Osteoblast (primary cell): ENCODE measurements at places on chromosomes 4 and X. TPM values are rescaled to one million over a fixed set of nuclear protein-coding genes. Genes with fewer than 3 reads are reported as not detected.

DNA sequence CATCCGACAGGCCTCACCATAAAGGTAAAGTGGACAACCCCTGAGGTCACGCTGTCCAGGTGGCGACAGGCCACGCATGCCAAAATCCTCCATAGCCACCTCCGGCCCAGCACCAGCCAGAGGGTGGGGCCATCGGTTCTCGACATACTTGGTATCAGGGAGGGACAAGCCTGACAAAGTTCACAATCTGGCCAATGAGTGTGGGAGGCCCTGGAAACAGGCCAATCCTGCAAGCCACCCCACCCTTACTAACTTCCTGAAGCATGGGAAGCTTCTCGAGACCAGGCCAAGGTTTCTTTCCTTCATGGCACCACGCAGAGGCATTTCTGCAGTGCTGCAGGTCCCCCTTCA is 73.8 kb downstream of the MTMR1 start:
- no peak for DNase-seq

GRCh38 chrX:154486052-154486395 is 391 bp downstream of the UBL4A start:
- DNase-seq: peak; percentile 90

DNA sequence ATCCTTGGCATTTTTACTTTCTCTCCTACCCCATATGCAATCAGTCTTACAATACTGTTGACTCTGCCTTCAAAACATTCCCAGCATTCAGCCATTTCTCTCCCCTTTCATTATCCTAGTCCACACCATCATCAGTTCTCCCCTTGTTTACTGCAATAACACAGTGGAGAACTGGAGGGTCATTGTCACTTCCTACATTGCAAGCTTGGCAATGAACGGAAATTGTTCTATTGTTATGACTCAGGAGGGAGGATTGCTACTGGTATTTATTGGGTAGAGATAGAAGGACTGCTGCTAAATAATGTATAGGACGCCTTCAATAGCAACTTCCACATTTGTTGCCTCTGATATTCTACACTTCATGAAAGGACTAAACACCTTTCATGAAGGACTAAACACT is 231.8 kb downstream of the BANK1 start:
- no peak for DNase-seq

- DNase-seq: no peak
Observed at GRCh38 chr4:15659768-15660570, 4.8 kb upstream of the FBXL5 start.

GRCh38 chr4:127012549-127012948 is 620.2 kb upstream of the INTU start:
- DNase-seq: no peak

- DNase-seq: no peak
Observed at GRCh38 chr4:81954271-81954670, 419.5 kb downstream of the HNRNPD start.

GRCh38 chrX:18415386-18415785 is 10.0 kb upstream of the CDKL5 start:
- no peak for DNase-seq

GRCh38 chr4:78566834-78567499 is 15.4 kb downstream of the ANXA3 start:
- DNase-seq: no peak

DNA sequence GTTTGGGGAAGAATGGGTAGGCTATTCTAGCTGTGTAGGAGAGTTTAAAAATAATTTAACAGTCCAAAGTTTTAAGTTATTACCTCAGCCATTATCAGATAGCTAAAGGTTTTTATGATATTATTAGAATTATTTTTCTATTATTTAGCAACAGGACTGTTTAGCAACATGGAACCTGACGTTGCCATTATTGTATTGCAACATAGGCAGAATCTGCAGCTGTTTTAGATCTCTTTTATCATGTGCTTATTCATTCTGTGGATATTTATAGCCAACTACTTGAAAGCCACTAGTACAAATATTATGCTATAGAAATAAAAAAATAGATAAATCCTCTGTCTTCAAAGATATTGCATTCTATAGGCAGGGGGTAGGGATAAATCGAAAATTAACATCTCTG is 382.0 kb upstream of the TRAM1L1 start:
- no peak for DNase-seq

NR0B1 gene
- 0.59 TPM in 1 of 2 replicates, not detected in the other for total RNA-seq

MMRN1 gene
- total RNA-seq: not detected in 2 replicates

ASB9 gene
- total RNA-seq: not detected in 2 replicates

EDNRA gene
- 6.2 and 9.4 TPM in 2 replicates for total RNA-seq

KCTD8 gene
- total RNA-seq: not detected in 2 replicates
